ENCODE measurements at places on chromosomes 16 and 17.
A peak's percentile ranks its signal among the peaks of the same experiment; 100 is the strongest.

GRCh38 chr16:63223851-63224250 lies 1187.6 kb upstream of the CDH8 start:
- DNase-seq: no peak

GRCh38 chr16:29111421-29111820 lies 126.6 kb downstream of the LAT start:
- no peak for DNase-seq

DNA sequence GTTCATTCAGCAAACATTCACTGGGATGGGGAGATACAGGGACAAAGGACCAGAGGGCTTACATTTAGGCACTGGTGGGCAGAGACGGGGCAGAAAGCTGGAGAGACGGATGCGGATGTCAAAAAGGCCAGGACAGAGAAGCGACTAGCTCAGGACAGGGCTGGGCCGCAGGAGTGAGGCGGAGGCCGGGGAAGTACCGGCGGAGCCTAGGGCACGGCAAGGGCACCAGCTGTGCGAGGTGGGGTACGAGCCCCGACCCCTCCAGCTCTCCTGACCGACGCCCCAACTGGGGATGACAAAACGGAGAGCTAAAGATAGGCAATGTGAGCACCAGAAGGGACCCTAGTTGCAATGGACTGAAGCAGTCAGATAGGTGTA lies 3.9 kb upstream of the SGCA start:
- no peak for DNase-seq

DNA sequence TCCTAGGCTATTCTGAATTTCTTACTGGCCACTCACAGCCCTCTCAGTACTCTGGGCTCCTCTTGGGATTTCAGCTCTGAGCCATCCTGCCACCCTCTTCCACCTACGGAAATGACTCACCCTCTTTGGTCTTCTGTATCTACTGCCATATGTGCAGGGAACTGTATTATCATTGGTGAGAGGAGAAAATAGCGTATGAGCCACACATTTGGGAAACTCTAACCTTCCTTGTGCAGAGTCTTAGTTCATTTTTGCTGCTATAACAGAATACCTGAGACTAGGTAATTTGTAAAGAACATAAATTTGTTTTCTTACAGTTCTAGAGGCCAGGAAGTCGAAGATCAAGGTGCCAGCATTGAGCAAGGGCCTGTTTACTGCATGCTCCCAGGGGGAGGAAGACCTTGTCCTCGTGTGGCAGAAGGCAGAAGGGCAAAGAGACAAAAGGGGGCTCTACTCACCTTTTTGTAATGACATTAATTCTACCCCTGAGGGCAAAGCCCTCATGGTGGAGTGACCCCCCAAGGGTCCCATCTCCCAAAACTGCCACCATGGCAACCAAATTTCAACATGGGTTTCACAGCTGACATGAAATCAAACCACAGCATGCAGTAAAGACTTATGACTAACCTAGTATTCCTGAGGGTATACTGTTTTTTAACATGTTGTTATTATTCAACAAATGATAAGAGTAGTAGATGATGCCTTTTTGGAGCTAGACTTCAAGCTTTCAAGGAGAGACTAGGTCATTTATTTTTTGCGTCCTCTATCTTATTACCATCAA lies 191.8 kb downstream of the PRKCA start:
- peak; percentile 32 for DNase-seq

DNA sequence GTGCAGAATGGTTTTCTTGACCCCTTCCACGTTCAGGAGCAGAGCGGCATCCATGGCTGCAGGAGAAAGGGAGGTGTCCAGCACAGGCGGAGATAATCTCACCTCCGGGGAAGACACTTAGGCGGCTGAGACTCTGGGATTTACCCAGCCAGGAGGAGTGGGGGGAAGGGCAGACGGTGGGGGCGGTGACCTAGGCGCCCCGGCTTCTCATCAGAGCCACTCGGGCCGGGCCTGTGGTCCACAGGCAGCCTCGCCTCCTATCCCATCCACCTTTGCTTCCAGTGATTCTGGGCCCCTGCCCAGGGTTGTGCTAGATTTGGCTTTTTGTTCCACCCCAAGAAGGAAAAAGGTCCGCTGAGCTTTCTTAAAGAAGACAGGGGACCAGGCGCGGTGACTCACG lies at the start of gene AIPL1:
AIPL1 (minus strand) TSS at position 71 of the 400 bp plus-strand sequence; CDS start at position 54, 17 bp downstream.
- DNase-seq: no peak

- no peak for DNase-seq
These were observed 5.6 kb downstream of the PHB1 start for GRCh38 chr17:49409066-49409465.

DNA sequence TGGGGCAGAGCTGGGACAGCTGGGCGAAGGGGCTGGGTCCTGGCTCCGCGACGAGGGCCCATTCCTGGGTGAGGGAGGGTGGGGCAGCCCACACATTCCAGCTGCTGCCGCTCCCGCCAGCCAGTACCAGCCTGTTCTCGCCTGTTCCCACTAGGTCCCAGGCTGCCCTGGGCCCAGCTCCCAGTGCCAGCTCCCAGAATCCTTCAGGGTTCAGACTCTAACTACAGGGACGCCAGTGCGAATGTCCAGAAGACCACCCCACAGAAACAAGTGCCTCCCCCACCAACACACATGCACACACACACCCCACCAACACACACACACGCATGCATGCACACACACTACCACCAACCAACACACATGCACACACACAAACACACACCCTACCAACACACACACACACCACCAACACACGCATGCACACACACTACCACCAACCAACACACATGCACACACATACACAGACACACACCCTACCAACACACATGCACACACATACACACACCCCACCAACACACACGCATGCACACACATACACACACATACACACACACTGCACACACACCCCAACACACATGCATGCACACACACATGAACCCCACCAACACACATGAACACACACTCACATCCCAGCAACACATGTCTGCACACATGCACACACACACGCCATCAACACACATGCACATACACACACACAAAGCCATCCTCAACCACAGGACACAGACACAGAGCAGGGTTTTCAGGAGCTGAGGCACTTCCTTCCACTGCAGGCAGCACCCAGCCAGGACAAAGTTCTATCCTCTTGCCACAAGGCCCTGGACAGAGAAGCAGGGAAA lies 27.5 kb upstream of the KRT17 start:
- DNase-seq: no peak

- DNase-seq: no peak
These were observed 6.2 kb downstream of the MPP2 start for GRCh38 chr17:43900858-43901754.

GRCh38 chr17:1374431-1375177 lies 25.4 kb downstream of the YWHAE start:
- DNase-seq: no peak

- no peak for DNase-seq
These were observed 266.2 kb downstream of the UTP18 start for GRCh38 chr17:51526507-51526906.

GRCh38 chr16:68089067-68089466 lies 3.9 kb downstream of the NFATC3 start:
- no peak for DNase-seq

GRCh38 chr16:55257966-55258613 lies 65.9 kb upstream of the IRX6 start:
- peak; percentile 80 for DNase-seq

DNA sequence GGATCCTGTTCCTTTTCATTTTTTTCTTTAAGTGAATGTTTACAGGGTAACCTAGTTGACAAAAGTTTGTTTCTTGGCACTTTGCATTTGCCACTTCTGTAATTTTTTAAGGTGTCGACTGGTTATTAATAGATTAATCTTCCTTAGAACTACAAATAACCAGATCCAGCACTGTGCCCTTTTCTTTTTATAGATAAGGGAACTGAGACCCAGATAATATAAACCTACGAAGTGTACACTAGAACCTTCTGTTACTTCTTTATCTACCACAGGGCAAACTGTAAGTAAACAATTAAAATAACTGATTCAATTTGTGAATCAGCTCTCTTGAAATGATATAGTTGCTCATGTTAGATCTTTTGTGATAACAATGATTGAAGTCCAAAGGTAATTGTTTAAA lies 55.4 kb downstream of the NLK start:
- peak; percentile 56 for DNase-seq

GRCh38 chr17:20244671-20245070 lies 222.7 kb downstream of the LGALS9B start:
- DNase-seq: no peak

DNA sequence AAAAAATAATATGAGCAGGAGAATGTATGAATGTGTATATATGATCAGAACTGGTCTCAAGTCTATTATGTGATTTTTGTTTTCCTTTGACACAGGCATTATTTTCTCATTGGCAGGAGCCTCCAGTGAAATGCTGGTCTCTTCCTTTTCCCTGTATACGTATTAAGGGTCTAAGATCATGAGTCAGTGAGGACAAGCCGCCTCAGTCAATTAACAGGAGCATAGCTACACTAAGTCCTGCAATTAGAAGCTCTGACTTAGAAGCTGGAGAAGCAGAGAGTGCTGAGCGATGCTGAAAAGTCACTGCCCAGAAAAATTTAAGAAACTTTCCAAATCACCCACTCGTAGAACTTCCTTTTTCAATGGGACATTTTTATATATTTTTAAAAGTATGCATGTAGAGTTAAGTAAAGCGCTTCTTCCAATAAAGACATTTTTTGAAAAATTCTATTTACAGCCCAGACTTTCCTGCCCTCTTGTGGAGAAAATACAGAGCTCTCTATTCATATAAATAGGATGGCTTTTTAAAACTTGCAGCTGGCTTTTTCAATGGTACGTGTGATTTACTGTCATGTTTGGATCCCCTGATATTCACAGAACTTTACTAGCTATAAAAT lies 70.2 kb upstream of the PSMD7 start:
- DNase-seq: peak; percentile 19

- peak; percentile 51 for DNase-seq
These were observed 67.4 kb downstream of the SIAH1 start for GRCh38 chr16:48317614-48318315.

GRCh38 chr17:15134363-15134762 lies 130.8 kb downstream of the PMP22 start:
- peak; percentile 45 for DNase-seq

- no peak for DNase-seq
These were observed 10.0 kb upstream of the MRPS23 start for GRCh38 chr17:57859601-57860413.

DNA sequence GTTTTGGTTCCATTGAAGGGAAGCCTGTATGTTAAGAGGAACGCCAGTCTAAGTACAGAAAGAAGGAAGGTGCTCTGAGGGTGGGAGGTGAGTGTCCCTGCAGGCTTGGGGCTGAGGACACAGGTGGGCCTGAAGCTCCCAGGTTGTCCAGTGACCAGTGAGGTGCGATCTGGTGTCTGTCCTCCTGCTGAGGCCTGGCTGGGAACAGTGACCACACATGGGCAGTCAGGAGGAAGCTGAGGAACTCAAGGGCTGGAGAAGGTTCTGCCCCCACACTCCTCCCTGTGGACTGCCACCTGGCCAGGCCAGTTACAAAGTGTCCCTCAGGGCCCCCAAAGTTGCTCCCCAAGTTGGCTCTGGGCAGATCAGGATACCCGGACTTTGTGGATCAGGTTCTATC lies 102.1 kb downstream of the N4BP1 start:
- DNase-seq: no peak

GRCh38 chr17:64147110-64148016 lies 17.4 kb upstream of the ERN1 start:
- DNase-seq: peak; percentile 55

DNA sequence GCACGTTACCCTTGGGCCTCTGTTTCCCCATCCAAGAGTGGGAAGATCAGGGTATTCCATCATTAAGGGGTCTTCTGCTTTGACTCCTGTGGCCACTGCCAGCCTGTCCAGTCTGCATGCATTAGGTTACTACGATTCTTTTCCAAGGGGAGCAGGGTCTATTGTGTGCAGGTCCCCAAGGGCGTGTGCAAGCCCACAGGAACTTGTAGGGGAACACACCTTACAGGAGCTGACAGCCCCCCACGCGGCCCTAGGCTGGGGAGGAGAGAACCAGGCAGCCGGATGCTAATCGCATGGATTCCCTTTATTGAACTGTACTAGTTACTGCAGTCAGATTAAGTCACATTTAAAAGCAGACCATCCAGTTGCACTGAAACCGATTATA lies 116.7 kb downstream of the C16orf78 start:
- no peak for DNase-seq

DNA sequence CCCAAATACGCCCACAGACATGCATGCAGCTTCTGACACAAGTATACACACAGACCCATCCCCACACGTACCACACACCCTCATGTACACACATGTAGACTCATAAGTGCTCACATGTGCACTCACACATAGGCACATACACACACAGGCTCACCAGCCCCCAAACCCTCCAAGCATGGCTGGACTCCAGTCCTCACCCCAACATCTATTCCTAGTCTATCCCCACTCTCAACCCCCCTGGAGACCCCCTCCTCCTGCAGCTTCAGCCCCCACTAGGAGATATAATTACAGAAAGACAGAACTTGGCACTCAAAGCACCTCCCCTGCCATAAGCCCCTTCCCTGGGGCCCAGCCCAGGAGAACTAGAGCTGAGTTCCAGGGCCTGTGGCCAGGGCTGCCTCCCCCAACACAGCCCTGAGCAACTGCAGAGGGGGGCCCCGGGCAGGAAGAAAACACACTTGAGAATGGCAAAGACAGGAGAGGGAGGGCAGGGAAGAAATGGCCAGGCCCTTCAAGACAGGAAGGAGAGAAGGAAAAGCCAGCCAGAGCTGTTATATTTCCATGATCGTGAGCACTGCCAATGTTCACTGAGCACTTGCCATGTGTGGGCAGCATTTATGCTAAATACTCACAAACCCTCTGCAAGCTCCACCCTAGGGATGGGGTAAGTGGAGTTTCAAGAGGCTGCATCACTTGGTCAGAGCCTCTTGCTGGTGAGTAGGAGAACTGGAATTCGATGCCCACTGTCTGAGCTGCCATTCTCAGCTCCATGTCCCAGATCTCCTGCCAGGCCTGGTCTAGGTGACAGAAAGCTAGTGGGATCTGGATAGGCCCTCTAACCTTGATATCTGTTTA lies 224.5 kb downstream of the ZNF423 start:
- no peak for DNase-seq

- DNase-seq: no peak
These were observed 2.3 kb downstream of the METRNL start for GRCh38 chr17:83081684-83082201.

GRCh38 chr16:89045181-89045815 lies 48.4 kb upstream of the ACSF3 start:
- DNase-seq: no peak

DNA sequence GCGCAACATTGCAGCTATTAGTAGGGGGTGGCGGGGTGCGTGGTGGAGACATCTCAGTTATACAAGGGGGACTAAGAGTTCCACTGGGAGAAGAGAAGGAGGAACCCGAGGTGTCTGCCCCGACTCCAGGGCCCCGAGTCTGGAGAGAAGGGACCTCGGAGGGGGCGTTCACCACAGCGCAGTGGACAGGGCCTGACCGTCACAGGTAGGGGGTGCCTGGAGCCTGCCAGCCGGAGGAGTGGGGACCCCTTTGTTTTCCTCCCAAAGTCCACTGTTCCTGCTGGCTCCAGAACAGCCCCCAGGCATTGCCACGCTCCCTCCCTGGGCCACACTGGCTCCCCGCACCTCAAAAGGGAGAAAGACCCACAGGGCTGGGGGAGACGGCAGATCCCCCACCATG lies 175.9 kb upstream of the TNRC6C start:
- no peak for DNase-seq

- DNase-seq: no peak
These were observed 7.7 kb downstream of the SALL1 start for GRCh38 chr16:51143196-51143977.

GRCh38 chr17:71224824-71225575 lies 895.8 kb upstream of the SOX9 start:
- no peak for DNase-seq
